ENCODE measurements at places on chromosomes 5 and 9. TPM values are rescaled to one million over a fixed set of nuclear protein-coding genes. Genes with fewer than 3 reads are reported as not detected.

DNA sequence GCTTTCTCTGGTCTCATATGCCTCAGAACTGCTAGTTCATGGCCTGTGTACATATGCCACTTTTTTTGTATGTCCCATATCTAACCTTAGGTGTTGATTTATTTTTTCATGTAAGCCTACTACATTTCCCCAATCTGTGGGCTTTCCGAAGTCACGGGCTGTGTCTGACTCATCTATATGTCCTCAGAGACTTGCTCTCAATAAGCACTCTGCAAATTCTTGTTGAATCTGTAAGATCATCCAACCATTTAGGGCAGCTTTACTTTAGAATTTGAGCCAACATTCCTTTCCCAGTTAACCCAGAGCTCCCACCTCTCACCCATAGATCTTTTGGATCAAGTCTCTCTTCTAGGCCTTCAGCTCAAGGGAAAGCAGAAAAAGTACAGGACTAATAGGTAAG lies 263.4 kb downstream of the SEC61B start:
- ATAC-seq, result no peak

DNA sequence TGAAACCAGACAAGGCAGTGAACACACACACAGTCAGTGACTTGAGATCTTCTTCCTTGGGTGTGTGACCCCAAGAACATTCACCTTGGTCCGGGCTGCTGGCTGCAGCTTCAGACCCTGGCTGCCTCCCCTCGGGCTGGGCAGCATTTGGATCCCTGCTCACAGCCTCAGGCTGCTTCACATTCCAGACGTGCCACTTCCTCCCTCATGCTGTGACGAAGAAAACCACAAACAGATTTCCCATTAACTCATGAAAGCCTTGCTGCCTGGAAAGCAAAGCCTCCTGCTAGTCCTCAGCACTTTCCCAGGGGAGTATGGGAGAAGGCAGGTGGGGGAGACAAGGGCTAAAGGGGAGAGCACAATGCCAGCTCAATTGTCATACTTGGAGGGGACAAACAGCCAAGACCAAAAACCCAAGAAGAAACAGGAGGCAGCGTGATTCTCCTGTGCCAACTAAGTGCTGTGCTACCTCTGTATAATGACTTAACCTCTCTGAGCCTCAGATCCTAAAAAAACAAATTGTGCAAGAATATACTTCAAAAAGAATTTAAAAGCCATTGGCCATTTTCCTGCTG lies 594.6 kb upstream of the BRINP1 start:
- no peak for ATAC-seq

DNA sequence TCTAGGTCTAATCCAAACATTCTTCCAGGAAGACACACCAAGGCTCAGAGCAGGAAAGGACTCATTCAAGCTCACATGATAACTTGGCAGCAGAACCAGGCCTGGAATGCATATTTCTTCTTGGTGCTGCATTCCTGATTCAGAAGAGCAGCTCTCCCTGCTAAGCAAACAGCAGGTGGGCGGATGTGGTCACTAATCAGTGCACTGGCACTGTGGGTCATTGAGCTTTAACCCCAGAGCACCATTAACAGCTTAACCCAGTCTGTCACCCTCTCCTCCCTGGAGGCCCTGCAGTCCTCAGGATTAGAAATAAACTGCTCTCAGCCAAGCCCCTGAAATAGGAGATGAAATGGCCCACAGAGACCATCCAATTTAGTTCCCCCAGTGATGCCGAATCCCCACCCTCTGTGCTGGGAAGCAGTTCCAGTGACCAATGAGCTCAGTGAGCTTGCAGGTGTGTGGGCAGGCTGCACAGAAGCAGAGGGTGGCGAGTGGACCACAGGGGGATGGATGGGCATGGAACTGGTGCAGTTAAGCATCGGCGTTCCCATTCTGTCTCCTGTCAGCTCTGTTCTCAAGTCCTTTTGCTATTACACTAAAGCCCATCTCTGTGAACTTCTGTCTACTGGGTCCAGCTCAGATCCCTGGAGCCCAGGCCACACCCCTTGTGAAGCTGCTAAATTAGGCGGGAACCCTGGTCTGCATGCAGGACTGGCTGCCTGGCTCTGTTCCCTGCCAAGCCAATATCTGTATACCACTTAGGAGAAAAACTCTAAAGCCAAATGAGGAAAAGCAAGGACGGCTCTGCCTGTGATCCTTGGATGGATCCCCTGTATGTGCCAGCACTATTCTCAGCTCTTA lies 16.6 kb upstream of the MEGF9 start:
- no peak for ATAC-seq

- ATAC-seq, result no peak
These were observed 624.2 kb downstream of the MTRR start for GRCh38 chr5:8493176-8493575.

DNA sequence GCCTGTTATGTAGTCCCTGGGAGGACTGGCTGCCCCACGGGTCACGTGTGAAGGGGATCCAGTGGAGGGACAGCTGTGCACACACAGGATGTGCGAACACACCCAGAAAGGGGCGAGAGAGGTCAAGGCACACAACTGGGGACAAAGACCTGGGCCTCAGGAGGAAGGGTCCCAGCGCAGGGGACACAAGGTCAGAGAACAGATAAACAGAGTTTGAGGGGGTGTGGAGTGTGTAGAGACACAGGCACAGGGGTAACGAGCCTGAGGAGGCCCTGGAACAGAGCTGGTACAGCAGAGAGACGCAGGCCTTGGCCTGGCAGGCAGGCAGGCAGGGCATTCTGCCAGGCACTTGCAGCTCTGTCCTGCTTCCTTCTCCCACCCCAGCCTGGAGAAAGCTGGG lies 14.8 kb upstream of the PSMD5 start:
- ATAC-seq, result no peak

DNA sequence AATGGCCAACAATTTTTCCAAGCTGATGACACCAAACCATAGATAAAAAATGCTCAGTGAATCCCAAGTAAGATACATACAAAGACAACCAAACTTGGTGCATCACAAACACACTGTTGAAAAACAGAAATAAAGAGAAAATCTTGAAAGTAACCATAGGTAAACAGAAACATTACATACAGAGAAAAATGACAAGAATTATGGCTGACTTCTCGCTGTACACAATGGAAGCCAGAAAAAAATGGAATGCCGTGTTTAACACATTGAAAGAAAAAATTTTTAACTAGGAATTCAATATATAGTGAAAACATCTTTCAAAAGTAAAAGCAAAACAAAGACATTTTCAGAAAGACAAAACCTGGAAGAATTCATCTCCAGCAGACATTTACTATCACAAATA lies 20.6 kb downstream of the DAP start:
- no peak for ATAC-seq

GRCh38 chr5:179749857-179750508 lies 17.4 kb downstream of the MAML1 start:
- ATAC-seq, result no peak

CYLC2 gene
- not detected for total RNA-seq

PCDHAC2 gene
- not detected for total RNA-seq

CARD9 gene
- total RNA-seq, result 6.4 TPM

ROR2 gene
- 0.08 TPM for total RNA-seq

ROPN1L gene
- total RNA-seq, result 0.66 TPM

Measured in activated T-helper 17 cell treated with anti-CD3 and anti-CD28 coated beads, Interleukin-2, amount 50 U/mL, for 72 hours (primary cell).